ENCODE measurements at places on chromosomes 5 and 9. TPM values are rescaled to one million over a fixed set of nuclear protein-coding genes. Genes with fewer than 3 reads are reported as not detected.

GRCh38 chr5:68240771-68241170 is 25.2 kb downstream of the PIK3R1 start:
- no peak for DNase-seq

DNA sequence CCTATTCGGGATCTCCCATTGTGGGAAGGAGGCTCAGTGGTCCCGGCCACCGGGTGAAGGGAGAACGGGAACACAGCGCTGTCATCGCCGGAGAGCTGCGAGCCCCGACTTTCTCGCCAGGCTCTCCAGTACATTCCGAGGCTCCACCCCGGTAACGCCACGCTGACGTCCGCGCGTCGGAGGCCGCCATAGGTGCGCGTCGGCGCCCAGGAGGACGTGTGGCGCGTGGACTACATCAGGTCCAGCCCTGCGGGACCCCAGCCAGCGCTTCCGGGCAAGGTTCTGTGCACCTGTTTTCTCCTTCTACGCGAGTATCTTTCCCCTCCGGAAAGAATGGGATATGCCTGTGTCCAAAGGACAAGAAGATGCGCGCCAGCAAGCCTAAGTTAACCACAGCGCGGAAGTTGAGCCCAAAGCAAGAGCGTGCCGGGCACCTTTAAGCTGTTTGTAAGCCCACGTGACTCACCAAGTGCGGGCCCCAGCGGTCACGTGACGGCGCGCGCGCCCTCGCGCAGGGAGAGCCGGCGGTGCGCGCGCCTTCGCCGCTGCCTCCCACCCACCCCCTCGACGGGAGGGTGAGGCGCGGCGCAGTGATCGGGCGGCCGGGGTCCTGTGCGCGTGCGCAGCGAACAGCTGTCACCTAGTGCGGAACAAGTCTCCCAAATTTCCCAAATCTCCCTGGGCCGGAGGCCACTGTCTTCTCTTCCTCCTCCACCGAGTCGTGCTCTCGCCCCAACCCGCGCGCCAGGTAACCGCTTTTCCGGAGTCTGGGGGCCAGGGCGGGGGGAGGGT is at the start of gene KDM4C:
TSS of gene KDM4C (plus strand) at position 518 of the 792 bp plus-strand sequence. CDS start 35,016 bp downstream, outside the sequence.
- DNase-seq, result peak; percentile 97

- no peak for DNase-seq
Observed at GRCh38 chr5:60674251-60675069, 25.5 kb downstream of the DEPDC1B start.

GRCh38 chr9:38022995-38023394 is 46.0 kb downstream of the SHB start:
- no peak for DNase-seq

Gene TMEM171
- total RNA-seq, result 1.0 TPM

GRCh38 chr5:151862811-151863472 is 61.7 kb downstream of the GLRA1 start:
- no peak for DNase-seq

Gene LOX
- total RNA-seq, result 100 TPM

Gene WDR38
- total RNA-seq, result not detected

GRCh38 chr9:121358751-121359150 is 11.3 kb downstream of the STOM start:
- DNase-seq, result no peak

Gene PHF24
- total RNA-seq, result not detected

- peak; percentile 36 for DNase-seq
Observed at GRCh38 chr5:150394131-150394530, 18.6 kb downstream of the CD74 start.
